Hematopoietic multipotent progenitor cell (in vitro differentiated cells): ENCODE measurements at places on chromosomes 16 and 17.
A peak's percentile ranks its signal among the peaks of the same experiment; 100 is the strongest.

DNA sequence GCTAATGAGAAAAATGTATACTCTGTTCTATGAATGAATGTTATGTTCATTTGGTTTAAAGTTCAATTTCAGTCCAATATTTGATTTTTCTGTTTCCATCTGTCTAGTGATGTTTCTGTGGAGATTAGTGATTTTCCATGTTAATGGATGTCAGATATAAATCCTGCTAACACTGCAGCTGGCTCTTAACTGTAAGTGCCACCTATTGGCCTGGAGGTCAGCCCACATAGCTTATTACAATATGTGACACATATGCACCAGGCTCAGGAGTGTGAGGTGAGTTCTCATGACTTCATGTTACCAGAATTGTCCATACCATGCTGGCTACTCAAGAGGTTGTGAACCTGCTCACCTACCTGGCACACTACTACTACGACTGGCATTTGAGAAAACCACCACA is 17.1 kb downstream of the ATF7IP2 start:
- no peak for DNase-seq

DNA sequence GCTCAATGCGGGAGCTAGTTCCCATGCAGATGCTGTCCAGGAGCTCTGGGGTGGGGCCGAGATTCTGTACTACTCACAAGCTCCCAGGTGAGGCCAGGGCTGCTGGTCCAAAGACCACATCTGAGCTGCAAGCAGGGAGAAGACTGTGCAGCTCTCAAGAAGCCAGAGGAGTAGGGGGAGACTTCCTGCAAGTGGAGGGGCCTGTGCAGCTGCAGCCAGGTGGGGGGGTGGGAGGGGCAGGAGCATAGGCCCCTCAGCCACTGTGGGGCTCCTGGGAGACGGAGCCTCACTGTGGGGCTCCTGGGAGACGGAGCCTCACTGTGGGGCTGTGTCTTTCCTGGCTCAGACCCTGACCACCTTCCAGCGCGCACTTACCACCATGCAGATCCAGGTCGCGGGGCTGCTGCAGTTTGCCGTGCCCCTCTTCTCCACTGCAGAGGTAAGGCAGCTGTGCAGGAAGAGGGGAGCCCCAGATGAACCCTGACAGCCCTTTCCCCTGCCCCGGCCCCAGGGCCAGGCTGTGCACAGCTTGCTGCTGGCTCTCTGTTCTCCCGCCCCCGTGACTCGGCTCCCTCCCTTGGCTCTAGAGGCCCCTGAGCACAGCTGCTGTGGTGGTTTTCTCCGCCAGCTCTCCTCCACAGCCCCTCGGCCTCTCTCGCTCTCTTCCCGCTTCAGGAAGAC is 24.3 kb upstream of the DNAI2 start:
- DNase-seq: no peak

DNA sequence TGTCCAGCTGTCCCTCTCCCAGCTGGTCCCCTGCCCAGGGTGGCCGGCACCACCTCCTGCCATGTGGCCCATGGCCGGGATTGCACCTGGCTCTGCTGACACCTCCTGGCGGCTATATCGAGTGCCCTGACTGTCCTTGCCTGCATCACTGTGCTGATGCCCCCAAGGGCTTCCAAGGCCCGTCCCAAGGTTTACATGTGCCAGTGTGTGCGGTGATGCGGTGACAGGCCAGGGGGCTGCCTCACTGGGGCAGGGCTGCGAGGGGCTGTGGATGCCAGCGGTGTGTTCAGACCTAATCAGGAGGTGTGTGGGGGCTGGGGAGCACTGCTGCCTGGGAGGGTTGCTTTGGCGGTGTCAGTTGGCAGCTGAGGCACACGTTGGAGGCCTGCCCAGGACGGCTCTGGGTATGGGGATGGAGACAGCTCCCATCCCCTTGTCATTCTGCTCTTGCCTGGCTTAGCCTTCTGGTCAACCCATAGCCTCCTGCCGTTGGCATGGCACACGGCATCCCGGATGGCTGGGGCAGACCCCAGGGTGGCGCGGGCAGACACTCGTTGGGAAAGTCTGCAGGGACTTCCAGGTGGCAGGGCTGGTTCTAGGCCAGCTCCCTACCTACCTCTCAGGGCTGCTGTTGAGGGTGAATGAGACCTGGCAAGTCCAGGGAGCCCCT is 5.5 kb downstream of the MAP2K3 start:
- no peak for DNase-seq

DNA sequence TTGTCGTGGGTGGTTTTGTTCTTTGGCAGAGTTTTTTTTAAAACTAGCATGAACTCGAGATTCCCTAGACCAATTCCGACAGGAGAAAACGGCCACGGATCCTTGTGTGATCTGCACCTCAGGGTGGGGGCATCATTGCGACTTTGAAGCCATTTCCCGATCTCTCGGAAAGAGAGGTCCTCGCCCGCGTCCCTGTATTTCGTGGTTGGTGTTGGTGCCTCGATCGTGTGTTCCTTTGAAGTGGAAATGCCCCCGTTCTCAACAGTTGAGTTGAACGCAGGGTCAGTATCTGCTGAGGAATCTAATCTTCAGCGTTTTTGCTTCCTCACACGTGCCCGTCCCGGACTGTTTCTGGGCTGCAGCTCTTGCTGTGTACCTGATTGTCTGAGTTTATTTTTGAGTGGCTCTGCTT is 1.1 kb downstream of the CRAMP1 start:
- no peak for DNase-seq

DNA sequence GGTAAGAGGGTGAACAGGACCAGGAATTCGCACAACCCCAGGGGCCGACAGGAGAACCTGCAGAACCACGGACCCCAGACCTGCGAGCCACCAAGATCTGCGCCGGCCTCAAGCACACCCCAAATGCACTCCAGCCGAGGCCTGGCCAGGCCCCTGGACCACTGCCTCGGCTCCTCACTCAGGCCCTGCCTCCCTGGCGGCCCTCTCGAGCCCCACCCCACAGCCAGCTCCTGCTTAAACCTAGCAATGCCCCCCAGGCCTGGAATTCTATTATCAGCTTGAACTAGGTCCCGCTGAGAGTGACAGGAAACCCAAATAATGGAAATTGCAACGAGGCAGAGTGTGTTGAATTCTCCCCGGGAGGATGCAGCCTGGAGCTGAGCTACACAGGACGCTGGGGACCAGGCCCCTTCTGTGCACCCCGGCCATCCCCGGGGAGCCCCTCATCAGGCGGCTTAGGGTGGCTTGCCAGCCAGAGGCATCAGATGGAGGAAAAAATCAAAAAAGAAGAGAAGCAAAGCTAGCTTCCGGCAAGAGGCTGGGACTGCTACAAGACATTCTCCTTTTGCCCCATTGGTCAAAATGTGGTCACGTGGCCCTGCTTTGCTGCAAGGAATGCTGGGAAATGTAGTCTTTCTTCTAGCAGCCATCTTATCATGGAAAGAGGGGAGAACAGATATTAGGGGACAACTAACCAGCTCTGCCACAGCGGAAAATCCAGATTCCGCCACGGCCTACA is 2.4 kb upstream of the ENPP7 start:
- DNase-seq: peak; percentile 87

DNA sequence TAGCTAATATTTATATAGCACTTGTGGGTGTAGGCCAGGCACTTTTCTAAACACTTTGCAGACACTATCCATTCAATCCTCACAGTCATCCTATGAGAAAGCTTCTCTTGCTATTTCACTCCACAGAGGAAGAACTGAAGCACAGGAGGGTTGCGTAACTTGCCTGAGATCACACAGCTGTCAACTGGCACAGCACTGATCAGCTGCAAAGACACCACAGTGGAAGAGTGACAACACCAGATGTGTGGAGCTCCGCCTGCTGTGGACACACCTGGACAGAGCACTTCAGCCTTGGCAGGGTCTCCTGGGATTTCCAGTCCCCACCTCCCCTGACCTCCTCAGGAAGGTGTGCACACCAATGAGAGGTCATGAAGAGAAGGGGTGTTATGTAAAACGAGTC is 13.3 kb upstream of the CNEP1R1 start:
- DNase-seq: no peak

- DNase-seq: no peak
These were observed 14.6 kb upstream of the USP10 start for GRCh38 chr16:84685210-84685609.

GRCh38 chr16:16928532-16929109 is 542.1 kb downstream of the XYLT1 start:
- DNase-seq: peak; percentile 56

- no peak for DNase-seq
These were observed 16.3 kb downstream of the CAVIN1 start for GRCh38 chr17:42406615-42407288.

DNA sequence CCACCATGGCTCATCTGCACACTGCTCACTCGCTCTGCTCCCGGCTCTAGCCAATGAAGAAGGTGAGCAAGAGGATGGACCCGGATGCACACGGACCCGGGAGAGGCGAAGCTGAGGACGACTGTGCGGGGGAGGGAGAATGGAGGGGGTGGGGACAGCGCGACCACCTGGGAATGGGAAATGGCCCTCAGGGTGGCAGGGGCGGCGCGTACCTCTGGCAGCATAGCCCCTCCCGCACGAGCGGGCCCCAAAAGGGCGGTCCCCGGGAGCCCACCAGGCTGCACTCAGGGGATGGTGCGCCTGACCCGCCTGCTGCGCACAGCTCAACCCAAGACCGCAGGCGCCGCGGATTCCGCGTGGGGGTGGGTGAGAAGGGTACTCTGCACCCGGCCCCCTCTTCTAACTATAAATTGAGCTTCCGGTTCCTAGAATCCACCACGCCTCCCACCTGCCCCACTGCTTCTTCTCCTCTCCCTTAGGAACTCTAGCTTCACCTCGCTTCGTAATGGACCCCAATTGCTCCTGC is 6.1 kb downstream of the MT1H start:
- DNase-seq: no peak

- no peak for DNase-seq
These were observed 17.8 kb downstream of the SNN start for GRCh38 chr16:11685844-11686618.

- peak; percentile 68 for DNase-seq
These were observed 1.0 kb downstream of the EIF1 start for GRCh38 chr17:41689497-41690299.

DNA sequence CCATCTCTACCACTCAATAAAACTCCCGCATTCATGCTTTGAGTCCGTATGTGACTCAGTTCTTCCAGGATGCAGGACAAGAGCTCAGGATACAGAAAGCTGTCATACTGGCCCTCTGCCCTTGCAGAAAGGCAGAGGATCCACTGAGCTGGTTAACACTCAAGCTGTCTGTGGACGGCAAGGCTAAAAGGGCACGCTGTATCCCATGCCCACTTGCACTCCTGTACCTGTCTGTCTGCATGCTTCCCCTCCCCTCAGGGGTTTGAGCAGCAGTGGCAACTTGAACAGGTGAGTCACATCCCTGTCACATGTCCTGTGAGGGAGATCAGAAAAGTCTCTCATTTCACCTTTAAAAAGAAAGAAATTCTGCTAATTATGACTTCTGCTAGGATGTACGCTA is 293.8 kb downstream of the HS3ST3B1 start:
- no peak for DNase-seq

GRCh38 chr17:6071528-6072065 is 1.4 kb downstream of the WSCD1 start:
- DNase-seq: no peak
